A549 treated with ZK216348 at 1 μM for 4 hours (cell line): ENCODE measurements at places on chromosomes 3 and 15. TPM values are rescaled to one million over a fixed set of nuclear protein-coding genes. Genes with fewer than 3 reads are reported as not detected.

ATP13A5 gene
- total RNA-seq, result not detected in 5 replicates

IL5RA gene
- total RNA-seq, result not detected in 5 replicates

IL12A gene
- total RNA-seq, result 0.94 to 2.0 TPM (median 1.0 TPM) in 5 replicates

CXCR6 gene
- not detected in 5 replicates for total RNA-seq

ZIC4 gene
- total RNA-seq, result not detected in 5 replicates

EIF1B gene
- 51.5 to 79.1 TPM (median 58.3 TPM) in 5 replicates for total RNA-seq

SLC6A6 gene
- total RNA-seq, result 71.4 to 97.2 TPM (median 85.1 TPM) in 5 replicates

NR1I2 gene
- total RNA-seq, result not detected in 5 replicates

GOLGA6L7 gene
- not detected in 5 replicates for total RNA-seq
